Mesendoderm (in vitro differentiated cells): ENCODE measurements at places on chromosomes 11 and 22.

- DNase-seq = no peak
These were observed 7.3 kb downstream of the CCDC117 start for GRCh38 chr22:28779833-28780232.

GRCh38 chr22:38304526-38304925 lies 12.7 kb downstream of the CSNK1E start:
- DNase-seq = no peak

DNA sequence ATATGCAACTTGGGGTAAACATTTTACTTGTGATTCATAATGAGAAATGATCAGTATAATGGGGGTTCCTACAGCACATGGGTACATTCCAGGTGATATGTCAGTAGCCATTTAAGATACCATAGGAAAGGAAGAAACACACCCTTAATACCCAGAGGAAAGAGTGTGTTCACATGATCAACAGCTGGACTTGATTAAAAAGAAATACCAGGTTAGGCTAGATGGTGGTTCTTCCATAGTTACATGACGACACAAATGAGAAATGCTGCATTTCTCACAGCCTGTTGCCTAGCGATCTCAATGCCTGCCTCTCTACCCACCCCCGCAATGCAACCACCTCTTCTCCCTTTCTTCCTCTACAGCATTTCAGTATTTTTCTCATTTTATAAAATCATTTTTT lies 96.8 kb downstream of the TTC28 start:
- DNase-seq = peak; percentile 75

- DNase-seq = no peak
These were observed at the start of gene OR5M10 for GRCh38 chr11:56577621-56578020. Gene OR5M10 (minus strand): TSS chr11:56577721. CDS start chr11:56577721, 0 bp downstream.

DNA sequence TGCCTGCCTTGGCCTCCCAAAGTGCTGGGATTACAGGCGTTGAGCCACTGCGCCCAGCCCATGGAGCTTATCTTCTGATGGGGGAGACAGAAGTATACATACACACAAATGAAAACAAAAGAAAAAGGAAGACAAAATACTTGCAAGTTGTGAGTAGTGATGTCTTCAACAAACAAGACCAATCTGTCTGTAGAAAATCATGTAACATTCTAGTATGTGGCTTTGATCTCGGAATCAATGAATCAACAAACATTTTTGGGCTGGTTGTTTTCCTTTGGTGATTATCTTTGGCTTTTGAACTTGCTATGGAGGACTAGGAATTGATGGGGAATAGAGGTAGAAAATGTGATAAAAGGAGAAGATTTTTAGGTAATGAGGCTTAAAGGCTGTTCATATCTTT lies 3.4 kb upstream of the CTNND1 start:
- DNase-seq = no peak

DNA sequence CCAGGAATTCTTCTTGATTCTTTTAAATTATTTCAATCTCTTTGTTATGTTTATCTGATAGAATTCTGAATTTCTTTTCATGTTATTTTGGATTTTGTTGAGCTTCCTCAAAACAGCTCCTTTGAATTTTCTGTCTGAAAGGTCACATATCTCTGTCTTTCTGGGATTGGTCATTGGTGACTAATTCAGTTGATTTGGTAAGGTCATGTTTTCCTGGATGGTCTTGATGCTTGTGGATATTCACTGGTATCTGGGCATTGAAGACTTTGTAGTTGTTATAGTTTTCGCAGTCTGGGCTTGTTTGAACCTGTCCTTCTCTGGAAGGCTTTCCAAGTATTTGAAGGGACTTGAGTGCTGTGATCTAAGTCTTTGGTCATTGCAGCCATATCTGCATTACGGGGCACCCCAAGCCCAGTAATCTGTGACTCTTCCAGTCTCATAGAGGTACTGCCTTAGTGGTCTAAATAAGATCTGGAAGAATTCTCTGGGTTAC lies 18.9 kb upstream of the INSC start:
- DNase-seq = no peak

DNA sequence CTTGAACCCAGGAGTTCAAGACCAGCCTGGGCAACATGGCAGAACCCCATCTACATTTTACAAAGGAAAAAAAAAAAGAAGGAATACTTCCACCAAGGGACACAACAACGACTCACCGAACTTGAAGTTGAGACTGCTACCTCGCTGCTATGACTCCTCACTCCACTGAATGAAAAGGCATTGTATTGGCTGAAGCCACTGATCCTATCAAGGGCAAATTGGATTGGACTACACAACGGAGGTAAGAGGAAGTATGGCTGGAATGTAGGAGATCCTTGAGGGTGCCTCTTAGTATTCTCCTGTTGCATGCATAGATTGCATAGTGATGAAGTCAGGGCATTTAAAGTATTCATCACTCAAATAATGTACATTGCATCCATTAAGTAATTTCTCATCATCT lies 97.9 kb downstream of the CWF19L2 start:
- DNase-seq = peak; percentile 86

- no peak for DNase-seq
These were observed 275.0 kb upstream of the SESN3 start for GRCh38 chr11:95505927-95506426.

DNA sequence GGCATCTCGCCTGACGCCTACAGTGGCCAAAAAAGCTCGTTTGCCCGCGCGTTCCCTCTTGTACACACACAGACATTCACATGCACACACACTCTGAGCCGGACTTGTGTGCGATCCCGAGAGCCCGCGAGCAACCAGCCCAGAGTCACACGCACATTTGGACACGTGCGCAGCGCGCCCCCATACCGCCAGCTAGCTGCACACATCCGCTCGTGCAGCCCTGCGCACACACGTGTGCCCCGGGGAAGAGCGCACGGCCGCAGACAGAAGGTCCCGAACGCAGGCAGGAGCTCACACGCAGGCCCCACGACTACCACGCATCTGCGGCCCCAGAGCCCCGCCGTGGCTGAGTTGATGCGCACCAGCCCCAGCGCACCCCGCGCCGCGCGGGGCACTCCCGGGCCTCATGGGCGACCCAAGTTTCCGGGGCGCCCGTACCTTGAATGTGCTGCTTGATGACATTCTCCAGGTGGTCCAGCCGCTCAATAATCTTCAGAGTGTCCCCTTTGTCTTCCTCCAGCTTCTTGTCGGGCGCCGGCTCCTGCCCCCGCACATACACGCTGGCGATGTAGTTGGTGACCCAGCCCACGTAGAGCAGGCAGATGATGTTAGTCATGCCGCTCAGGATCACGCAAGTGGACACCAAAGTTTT lies 758 bp downstream of the GALNT18 start:
- no peak for DNase-seq

- no peak for DNase-seq
These were observed 197.8 kb downstream of the MN1 start for GRCh38 chr22:27603800-27604144.

DNA sequence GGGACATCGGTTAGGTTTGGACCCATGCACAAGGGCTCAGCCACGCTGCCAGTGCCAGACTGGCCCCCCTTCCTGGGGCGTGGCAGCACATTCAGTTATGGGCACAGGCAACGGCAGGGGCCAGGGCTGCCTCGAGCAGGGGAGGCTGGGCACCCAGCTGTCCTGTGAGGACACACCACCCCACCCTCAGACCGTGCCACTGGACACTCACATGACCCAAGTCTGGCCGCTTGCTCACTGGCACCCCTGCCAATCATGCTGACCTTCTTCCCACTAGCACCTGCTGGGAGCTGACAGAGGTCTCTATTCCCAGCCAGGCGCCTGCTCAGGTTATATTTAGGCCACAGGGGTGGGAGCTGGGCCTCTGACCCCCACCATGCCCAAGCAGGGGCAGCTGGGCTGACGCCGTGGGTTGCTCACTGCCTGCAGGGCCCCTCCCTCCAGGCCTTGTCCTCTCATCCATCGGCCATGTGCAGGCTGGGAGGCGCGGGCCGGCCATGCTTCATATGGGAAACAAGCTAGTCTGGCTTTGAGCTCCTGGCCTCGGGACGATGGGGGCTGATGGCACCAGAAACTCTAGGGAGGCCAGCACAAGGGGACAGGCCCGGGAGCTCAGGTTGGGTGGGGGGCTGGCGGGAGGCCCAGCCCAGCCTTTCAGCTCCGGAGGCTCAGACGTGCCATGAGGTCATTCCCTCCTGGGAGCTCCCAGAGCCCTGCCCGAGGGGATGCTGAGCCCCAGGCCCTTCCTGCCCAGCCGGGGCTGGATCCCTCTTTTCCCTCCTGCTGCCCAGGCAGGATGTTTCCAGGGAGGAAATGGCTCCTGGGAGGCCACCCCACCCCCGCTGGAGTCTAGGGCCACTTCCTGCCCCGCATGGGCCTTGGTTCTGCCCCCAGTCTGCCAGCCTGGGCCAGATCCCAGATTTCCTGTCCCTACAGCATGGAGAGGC lies 15.2 kb upstream of the TBX1 start:
- peak; percentile 72 for DNase-seq

- no peak for DNase-seq
These were observed 941.0 kb upstream of the CHORDC1 start for GRCh38 chr11:91163619-91164451.

DNA sequence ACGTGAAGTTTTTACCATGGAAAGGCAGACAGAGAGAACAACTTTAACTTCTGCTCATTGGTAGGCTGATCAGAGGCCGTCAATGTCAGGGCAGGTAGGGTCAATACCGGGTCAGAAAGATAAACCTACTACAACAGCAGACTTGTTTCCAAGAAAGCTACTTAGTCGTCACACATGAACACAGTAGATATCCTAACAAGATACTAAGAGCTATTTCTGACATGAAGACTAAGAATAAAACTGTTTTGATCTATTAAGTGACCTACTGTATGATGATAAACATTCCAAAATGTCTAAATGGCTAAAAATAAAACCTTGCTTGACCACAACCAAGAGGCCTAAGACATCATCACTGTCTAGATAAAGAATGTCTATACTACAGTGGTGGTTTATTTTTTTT lies 231.3 kb downstream of the CADM1 start:
- no peak for DNase-seq

DNA sequence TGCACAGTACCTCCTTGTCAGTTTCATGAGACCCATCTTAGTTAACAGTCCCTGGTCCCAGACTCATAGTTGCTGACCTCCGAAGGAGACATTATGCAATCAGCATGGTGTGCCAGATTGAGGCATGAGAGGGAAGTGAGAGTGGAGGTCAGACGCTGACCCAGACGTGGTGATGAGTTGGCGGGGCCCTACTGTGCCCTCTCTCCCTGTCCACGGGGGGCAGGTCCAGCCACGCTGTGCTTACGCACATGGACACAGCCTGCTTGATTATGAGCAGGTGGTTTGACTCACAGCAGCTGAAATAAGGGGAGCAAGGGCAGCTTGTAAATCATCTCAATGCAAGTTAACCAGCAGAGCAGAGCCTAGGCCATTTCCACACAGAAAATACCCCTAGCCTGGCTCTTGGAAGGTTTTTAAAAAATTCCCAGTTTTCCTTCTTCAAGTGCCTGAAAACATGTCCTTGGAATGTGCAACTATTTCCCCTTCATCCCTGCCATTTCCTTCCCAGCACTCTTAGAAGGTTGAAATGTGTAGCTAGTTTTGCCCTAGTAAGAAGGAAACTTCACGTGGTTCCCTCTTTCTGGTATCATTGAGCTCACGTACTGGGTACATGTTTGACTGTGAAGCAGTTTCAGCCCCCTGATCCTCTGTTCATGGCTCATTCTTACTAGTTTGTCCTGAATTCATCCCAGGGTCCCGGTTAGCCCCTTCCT lies 122.6 kb upstream of the SORL1-AS1 start:
- DNase-seq = no peak
